ENCODE measurements at places on chromosomes 5 and 9. TPM values are rescaled to one million over a fixed set of nuclear protein-coding genes. Genes with fewer than 3 reads are reported as not detected.

GRCh38 chr9:131867611-131868192 lies 127.8 kb upstream of the RAPGEF1 start:
- no peaks in the 10 kb centered on the region for H3K36me3 ChIP-seq
- no peak for DNase-seq
- no peaks in the 10 kb centered on the region for H3K27me3 ChIP-seq
- H3K27ac ChIP-seq = no peak overlapping the region

DNA sequence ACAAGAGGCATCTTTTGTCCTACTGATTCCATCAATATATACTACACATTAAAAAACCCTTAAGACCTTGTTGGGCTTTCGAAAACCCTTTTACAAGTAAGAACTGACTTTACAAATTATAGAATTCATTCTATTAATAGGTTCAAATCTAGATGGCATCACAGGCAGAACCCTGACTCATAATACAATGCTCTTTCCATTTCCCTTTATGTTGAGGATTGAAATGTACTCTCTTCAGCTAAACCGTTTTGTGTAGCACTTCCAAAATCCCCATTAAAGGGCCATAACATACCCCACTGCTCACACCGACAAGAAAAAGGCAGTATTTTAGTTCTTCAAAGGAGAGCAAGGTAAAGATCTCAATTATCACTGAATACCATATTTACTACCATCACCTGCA lies 11.2 kb downstream of the CSNK1A1 start:
- H3K4me3 ChIP-seq = no peak overlapping the region
- no peak overlapping the region for H3K27ac ChIP-seq
- DNase-seq = no peak
- peaks cover 38% of the 10 kb centered on the region for H3K36me3 ChIP-seq

- no peaks in the 10 kb centered on the region for H3K27me3 ChIP-seq
- H3K4me3 ChIP-seq = no peak overlapping the region
- no peak for DNase-seq
- H3K27ac ChIP-seq = peak overlapping the region; percentile 16
- H3K36me3 ChIP-seq = peaks cover 4% of the 10 kb centered on the region
- peaks cover 7% of the 10 kb centered on the region for H3K4me1 ChIP-seq
Observed at GRCh38 chr9:137396634-137397367, 26.2 kb downstream of the EXD3 start.

DNA sequence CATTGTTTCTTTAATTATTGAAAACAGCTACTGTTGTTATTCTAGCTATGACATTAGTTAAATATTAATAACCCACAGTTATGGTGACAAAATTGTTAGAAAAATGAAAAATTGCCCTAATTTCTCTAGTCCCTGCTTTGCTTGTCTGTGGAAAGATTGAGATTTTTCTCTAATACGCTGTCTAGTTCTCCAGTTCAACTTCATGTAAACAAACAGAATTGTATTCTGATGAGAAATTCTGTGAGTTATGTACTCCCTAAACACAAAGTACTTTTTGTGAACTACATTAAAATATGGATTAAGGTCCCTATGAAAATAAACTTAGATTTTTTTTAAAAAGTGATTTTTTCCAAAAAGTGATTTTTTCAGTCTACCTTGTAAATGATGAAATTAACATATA lies 8.7 kb downstream of the SLF1 start:
- H3K27me3 ChIP-seq = no peaks in the 10 kb centered on the region
- no peak overlapping the region for H3K27ac ChIP-seq
- H3K4me3 ChIP-seq = no peak overlapping the region
- peak; percentile 53 for DNase-seq
- peaks cover 2% of the 10 kb centered on the region for H3K4me1 ChIP-seq
- H3K36me3 ChIP-seq = peaks cover 2% of the 10 kb centered on the region

DNA sequence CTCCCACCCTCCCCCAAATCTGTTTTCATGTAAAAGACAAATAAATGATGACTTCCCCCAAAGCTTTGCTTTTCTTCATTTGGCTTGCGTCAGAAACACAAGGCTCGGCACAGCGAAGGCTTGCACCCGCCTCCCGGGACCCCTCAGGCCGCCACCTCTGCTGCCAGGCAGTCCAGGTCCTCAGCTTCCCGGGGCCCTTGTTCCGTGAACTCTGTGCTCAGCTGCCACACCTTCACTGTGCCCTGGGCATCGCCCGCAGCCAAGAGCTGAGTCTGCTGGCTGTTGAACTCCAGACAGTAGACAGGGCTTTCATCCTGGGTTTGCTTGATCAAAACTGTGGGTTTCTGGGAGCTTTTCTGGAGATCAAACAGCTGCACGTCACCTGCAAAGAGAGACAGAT lies 23.0 kb downstream of the DYNC2I2 start:
- H3K36me3 ChIP-seq = peaks cover 51% of the 10 kb centered on the region
- no peak overlapping the region for H3K4me3 ChIP-seq
- H3K27me3 ChIP-seq = no peaks in the 10 kb centered on the region
- H3K4me1 ChIP-seq = peaks cover 13% of the 10 kb centered on the region
- no peak overlapping the region for H3K27ac ChIP-seq

GRCh38 chr9:72352911-72353388 lies 12.1 kb downstream of the ZFAND5 start:
- peaks cover 8% of the 10 kb centered on the region for H3K4me1 ChIP-seq
- peaks cover 27% of the 10 kb centered on the region for H3K36me3 ChIP-seq
- H3K27ac ChIP-seq = no peak overlapping the region
- H3K27me3 ChIP-seq = no peaks in the 10 kb centered on the region
- H3K4me3 ChIP-seq = no peak overlapping the region

DNA sequence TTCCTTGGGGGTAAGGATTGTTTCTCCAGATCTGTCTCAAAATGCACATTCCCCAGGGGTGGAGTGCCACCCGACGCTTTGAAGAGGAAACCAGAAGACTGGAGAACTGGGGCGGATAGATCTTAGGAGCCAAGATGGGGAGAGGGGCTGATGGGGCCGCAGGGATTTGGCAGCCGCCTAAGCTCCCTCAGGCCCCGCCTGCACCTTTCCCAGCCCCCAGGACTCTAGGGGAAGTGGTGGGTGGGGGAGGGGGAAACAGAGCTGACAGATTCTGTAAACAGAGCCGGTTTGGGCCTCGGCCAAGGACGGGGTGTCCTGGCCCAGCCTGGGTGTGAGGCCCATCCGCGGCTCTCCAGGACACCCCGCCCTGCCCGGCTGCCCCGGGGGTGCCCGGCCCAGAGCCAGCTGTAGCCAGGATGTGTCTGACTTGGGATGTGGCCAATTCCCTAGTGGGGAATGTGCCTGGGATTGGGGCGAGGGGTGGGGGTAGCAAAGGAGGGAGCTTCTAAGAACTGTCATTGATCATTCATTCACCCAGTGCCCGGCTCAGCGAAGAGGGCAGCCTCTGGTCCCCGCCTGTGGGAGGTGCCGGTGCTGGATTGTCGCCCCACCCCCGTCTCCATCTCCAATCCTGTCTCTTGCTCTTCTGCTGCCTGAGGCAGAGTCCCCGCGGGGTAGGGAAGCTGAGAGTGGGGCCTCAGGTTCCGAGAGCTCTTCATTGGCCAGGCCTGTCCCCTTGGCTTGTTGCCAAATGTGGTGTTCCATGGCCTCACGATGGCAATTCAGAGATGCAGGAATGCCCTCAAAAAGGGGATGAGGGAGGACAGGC lies 54.8 kb upstream of the CDKN2AIPNL start:
- H3K4me1 ChIP-seq = peaks cover 10% of the 10 kb centered on the region
- peak; percentile 55 for DNase-seq
- peak overlapping the region; percentile 96 for H3K27ac ChIP-seq
- no peaks in the 10 kb centered on the region for H3K36me3 ChIP-seq
- no peaks in the 10 kb centered on the region for H3K27me3 ChIP-seq

DNA sequence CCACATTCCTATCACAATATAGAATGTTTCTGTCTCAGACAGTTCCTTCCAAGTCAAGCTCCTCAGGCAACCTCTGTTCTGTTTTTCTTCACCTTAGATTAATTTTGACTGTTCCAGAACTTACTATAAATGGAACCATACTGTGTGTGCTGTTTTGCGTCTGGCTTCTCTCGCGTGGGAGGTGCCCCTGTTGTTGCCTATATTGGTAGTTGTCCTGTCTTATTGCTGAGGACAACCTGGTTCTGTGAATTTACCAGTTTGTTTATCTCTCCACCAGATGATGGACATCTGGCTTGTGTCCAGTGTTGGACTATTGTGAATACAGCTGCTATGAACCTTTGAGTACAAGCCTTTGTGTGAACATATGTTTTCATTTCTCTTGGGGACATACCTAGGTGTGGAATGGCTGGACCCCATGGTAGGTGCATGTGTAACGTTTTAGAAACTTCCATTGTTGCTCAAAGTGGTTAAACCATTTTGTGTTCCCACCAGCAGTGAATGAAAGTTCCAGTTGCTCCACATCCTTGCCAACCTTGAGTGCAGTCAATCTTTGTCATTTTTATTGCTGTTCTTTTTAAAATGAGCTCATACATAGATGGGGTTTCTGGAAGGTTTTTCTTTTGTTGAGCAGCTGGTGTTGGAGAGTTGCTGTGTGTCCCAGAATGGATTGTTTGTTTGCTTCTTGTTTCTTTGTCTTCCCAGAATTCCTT lies 18.1 kb downstream of the HMCN2 start:
- no peak overlapping the region for H3K27ac ChIP-seq
- H3K4me3 ChIP-seq = no peak overlapping the region
- H3K36me3 ChIP-seq = no peaks in the 10 kb centered on the region
- H3K27me3 ChIP-seq = peaks cover 70% of the 10 kb centered on the region
- H3K4me1 ChIP-seq = peaks cover 3% of the 10 kb centered on the region

DNA sequence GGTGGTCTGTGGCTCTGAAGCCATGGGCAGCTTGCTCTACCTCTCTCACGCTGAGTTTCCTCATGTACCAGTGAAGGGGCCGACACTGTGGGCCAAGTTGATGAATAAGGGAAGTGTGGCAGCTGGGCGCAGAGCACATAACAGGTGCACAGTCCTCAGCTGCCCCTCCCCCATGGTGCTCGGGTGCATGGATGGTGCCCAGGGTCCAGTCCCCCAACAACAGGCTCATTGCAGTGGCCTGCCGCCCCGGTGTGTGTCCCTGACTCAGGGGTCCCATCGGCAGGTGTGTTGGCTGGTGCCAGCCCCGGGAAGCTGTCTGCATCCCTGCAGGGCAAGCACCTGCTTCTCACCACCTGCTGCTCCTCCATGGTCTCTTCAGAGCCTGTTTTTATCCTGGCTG lies 36.6 kb downstream of the COL5A1 start:
- H3K27ac ChIP-seq = no peak overlapping the region
- H3K27me3 ChIP-seq = no peaks in the 10 kb centered on the region
- DNase-seq = no peak
- H3K36me3 ChIP-seq = peaks cover 11% of the 10 kb centered on the region
- H3K4me1 ChIP-seq = peaks cover 36% of the 10 kb centered on the region

GRCh38 chr5:134510970-134511795 lies 14.3 kb upstream of the JADE2 start:
- DNase-seq = peak; percentile 69
- no peak overlapping the region for H3K4me3 ChIP-seq
- H3K27me3 ChIP-seq = no peaks in the 10 kb centered on the region
- peak overlapping the region; percentile 35 for H3K27ac ChIP-seq

The SPEF2 gene
- polyA plus RNA-seq = 1.2 TPM

The SLCO6A1 gene
- polyA plus RNA-seq = not detected

The C5orf52 gene
- polyA plus RNA-seq = not detected

The FREM1 gene
- not detected for polyA plus RNA-seq

The SH3PXD2B gene
- 15.0 TPM for polyA plus RNA-seq

The FCN1 gene
- not detected for polyA plus RNA-seq
